Activated B cell treated with CpG ODN at 0.5 μM for 24 hours (primary cell): ENCODE measurements at places on chromosomes 3 and 15. TPM values are rescaled to one million over a fixed set of nuclear protein-coding genes. Genes with fewer than 3 reads are reported as not detected.

Gene BCHE
- total RNA-seq: not detected in 2 replicates

Gene AMT
- 7.0 and 7.3 TPM in 2 replicates for total RNA-seq

Gene ALDH1L1
- not detected in 2 replicates for total RNA-seq

Gene GOLGA8N
- total RNA-seq: 4.3 and 5.6 TPM in 2 replicates

Gene FSD2
- total RNA-seq: not detected in 2 replicates

Gene HCLS1
- 434 and 440 TPM in 2 replicates for total RNA-seq

Gene LACTB
- total RNA-seq: 26.0 and 28.1 TPM in 2 replicates

Gene FAM81A
- 4.8 and 6.2 TPM in 2 replicates for total RNA-seq

- no peak for DNase-seq
Measured at GRCh38 chr3:71905426-71905825, 120.5 kb upstream of the PROK2 start.

DNA sequence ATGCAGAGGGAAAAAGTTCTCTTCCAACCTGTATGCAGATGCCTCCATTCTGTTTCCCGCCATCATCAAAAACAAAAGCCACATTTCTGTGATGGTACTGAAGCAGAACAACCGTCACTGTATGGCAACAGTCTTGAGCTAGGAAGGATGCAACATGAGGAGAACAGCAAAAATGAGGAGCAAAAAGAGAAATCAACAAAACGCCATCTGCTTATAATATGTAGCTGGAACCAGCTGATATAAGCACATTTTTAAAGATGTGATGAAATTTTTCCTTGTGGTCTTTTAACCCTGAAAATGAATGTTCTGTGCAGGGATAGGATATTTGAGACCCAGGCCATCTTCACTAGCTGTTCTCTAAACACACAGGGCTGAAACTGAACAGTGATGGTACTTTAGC, 287.0 kb downstream of the ZIC4 start:
- DNase-seq: no peak

DNA sequence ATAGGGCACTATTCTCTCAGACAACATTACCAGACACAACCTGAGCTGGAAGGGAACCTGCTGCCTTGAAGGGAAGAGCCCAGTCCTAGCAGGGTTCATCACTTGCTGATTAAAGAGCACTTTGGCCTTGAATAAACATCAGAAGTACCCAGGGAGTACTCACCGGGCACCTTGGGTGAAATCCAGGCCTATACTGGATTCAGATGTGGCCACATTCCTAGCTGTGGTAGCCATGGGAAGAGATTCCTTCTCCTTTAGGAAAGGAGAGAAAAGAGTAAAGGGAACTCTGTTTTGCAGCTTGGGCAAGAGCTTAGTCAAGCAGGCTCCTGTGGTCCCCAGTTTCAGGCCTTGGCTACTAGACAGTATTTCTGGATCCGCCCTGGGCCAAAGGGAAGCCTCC, 195.0 kb downstream of the SPATA16 start:
- DNase-seq: no peak

GRCh38 chr3:109973733-109974132, 636.4 kb upstream of the DPPA4 start:
- no peak for DNase-seq

- DNase-seq: no peak
Measured at GRCh38 chr3:16743276-16743675, 138.1 kb upstream of the DAZL start.

- no peak for DNase-seq
Measured at GRCh38 chr3:107813026-107813425, 277.8 kb downstream of the CD47 start.

- no peak for DNase-seq
Measured at GRCh38 chr3:162136136-162136535, 639.5 kb downstream of the OTOL1 start.

DNA sequence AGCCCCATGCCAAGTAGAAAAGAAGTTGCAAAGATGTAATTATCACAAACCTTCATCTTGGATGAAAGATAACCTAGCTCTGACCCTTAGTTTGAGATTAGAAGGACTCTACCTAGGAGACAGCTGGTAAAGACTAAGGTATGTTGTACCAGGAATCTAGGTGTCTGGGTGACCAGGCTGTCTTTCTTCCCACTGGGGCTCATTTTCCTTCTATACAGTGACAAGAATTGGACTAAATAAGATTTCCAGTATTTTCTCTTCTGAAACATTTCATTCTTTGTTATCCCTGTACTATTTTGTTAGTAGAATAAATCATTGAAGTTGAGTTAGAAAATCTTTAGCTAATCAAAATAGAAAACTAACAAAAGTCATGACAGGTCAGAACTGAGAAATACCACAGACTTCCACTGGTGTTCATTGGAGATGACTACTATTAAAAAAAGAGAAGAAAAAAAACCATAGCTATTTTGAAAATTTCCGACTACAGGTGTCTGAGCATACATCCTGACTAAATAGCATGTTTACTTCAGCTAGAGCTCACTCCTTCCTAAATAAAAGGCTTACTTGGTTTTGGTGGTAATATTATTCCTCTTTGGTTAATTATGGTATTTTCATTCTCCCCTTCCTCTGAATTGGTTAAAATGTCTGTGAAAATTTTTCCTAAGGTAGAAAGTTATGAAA, 10.1 kb downstream of the TGFBR2 start:
- DNase-seq: no peak

DNA sequence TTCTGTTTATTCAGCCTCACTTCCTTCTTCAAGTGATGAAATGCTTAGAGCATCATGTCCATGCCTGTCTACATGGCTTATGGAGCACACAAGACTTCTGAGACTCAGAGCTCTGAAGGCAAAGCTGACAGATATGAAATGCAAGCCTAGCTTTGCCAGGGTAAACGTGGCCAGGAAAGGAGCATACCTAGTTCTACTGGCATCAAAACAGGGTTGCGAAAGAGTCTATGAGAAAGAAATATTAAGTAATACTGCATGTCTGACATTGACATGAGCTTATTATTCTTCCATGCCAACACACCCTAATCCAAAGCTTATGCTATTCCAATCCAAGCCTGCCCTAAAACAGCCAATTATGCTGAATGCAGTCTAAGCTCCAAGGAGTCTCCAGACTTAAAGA, 391.5 kb downstream of the ERC2 start:
- no peak for DNase-seq

DNA sequence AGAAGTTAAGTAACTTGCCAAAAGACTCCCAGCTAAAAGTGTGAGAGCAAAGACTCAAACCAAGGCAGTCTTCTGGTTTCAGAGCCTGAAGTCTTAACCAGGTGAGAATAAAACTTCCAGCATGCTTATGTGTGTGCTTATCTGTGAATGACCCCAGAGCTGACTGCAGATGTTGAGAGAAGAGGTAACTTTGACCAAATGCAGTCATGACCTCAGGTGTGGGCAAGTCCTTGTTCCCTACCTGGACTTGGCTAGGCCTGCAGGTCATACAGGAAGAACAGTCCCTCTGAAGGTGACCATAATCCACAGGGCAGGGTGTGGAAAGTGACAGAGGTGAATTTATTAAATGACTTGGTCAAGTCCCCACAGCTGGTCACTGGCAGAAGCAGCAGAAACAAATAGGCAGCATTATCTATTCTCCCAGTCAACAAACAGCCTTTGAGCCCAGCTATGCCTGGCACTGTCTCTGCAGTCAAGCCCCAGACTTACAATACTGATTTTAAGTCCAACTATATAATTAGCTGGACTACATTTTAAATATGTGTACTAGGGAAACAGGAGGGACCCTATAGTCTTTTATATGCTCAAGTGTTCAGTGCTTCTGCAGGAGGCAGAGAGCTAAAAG, 3.0 kb upstream of the CPEB1 start:
- no peak for DNase-seq

DNA sequence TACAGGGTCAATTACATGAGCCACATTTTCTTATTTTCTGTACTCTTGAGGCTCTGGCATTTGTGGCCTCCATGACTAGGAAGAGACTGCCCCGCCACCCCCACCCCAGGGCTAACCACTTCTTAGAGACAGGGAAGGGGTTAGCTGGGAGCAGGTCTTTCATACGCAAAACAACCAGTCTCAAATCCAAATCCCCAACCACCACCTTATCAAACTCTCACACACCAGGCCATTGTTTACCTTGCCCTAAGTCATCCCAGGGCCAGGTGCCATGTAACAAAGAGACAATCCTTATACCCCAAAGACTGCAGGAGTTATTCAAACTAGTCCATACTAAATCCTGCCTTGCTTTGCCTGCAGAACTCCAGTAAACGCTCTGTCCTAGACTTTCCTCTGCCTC, 77.8 kb downstream of the B3GNT5 start:
- no peak for DNase-seq

GRCh38 chr15:92166751-92167405, 226.8 kb upstream of the ST8SIA2 start:
- DNase-seq: no peak

DNA sequence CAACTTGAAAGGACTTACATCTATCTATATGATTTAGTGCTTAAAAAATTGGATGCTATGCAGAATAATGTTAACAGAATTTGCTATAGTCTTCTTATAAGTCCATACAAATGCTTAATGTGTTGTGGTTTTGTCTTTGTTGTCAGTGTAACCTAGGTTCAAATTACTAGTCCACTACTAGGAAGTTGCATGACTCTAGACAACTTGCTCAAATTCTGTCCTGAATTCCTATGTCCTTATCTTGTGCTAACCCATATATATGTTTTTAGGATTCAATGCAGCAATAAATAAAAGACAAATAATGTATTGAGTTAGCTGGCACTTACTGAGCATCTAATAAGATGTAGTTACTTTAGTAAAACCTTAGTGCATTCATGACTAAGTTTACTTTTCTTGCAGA, 276.5 kb upstream of the KCNMB2 start:
- no peak for DNase-seq

GRCh38 chr15:98953000-98953787, 54.4 kb downstream of the PGPEP1L start:
- no peak for DNase-seq

DNA sequence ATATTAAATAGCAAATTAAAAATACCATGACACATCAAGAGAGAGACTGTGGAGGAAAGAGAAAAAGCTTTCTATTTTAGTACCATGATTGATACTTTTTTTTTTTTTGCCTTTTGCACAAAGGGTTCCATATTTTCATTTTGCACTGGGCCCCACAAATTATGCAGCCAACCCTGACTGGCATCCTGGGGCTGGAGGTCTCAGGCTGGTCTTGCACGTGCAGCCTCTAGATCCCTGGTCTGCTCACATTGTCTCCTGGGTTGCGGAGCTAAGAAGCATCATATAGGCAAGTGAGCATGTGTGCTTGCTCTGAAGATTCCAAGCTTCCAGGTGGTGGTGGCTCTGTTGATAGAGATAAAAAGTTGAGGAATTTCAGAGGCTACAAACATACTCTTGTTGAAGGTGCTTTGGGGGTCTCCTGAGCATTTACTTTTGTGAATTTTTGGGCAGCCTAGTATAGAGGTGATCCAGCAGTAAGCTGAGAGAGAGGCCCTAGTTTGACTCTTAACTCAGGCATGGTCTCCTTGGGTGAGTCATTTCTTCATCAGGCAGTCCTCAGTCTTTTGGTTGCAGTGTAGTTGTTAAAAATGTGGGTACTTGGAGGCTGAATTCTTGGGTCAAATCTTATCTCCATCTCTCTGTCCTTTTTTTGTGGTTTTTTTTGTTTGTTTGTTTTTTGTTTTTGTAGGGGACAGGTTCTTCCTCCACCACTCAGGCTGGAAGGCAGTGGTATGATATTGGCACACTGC, 31.3 kb downstream of the SMAD3 start:
- DNase-seq: no peak

DNA sequence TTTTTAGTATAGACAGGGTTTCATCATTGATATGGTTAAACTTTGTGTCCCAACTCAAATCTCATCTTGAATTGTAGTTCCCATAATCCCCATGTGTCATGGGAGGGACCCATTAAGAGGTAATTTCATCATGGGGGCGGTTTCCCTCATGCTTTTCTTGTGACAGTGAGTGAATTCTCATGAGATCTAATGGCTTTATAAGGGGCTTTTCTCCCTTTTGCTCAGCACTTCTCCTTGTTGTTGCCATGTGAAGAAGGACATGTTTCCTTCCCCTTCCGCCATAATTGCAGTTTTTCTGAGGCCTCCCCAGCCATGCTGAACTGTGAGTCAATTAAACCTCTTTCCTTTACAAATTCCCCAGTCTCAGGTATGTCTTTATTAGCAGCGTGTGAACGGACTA, 20.2 kb upstream of the ZNF710 start:
- no peak for DNase-seq
